H4 (cell line): ENCODE measurements at places on chromosomes 16 and 17.

DNA sequence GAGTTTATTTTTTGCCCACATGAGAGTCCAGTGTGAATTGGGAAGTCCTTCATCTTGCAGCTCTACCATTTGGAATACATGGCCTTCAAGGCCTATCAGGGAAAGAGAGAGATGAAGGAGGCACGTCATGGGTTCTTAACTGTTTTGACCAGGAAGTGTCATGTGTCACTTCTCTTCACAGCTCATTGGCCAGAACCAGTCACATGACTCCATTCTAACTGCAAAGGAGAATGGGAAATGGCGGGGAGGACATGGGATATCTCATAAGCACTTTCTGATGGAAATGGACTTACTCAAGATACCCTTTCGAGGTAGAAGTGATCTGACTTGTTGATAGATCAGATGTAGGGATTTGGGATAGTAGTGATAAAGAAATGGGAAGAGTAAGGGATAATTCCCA lies 57.9 kb upstream of the CES5A start:
- DNase-seq, result no peak

DNA sequence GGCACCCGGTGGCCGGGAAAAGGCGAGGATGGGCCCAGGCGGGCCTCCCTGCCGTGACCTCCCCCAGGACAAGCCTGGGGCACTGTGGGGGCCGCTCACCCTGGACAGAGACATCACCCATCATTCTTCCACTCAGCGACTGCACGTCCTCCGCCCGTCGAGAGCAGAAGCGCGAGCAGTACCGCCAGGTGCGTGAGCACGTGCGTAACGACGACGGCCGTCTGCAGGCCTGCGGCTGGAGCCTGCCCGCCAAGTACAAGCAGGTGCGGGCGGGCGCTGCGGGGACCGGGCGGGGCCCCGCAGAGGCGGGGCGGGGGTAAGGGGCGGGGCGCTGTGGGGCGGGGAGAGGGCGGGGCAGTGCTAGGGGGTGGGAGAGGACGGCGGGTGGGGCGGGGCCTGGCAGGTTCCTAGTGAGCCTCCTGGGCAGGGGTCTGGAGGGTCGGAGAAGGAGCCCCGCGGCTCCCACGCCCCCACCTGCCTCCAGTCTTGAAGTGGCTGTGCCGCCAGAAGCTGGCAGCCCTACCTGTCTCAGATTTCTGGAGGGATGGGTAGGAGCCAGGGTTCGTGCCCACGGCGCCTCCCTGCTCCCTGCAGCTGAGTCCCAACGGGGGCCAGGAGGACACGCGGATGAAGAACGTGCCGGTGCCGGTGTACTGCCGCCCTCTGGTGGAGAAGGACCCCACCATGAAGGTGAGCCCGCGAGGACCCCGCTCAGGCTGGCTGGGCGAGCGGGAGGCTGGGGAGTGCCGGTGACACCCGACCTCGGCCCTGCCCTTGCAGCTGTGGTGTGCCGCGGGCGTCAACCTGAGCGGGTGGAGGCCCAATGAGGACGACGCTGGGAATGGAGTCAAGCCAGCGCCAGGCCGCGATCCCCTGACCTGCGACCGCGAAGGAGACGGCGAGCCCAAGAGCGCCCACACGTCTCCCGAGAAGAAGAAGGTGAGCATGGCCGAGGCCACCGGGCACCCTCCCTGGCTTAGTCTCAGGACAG lies 7.5 kb downstream of the NME3 start:
- no peak for DNase-seq

DNA sequence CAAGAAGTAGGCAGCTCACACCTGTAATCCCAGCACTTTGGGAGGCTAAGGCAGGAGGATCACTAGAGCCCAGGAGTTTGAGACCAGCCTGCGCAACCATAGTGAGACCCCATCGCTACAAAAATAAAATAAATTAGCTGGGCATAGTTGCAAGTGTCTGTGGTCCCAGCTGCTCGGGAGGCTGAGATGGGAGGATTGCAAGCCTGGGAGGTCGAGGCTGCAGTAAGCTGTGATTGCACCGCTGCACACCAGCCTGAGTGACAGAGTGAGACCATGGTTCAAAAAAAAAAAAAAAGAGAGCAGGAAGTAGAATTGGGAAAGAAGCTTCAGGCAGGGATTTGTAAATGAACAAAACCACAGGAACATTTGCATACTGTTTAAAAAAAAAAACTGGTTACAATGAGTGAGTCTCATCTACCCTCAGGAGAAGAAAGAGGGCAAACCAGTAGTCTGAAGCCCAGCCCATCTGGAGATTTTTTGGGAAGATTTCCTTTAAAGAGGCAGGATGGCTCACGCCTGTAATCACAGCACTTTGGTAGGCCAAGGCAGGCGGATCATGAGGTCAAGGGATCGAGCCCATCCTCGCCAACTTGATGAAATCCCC lies 7.9 kb downstream of the MPV17L start:
- DNase-seq, result peak; percentile 19

DNA sequence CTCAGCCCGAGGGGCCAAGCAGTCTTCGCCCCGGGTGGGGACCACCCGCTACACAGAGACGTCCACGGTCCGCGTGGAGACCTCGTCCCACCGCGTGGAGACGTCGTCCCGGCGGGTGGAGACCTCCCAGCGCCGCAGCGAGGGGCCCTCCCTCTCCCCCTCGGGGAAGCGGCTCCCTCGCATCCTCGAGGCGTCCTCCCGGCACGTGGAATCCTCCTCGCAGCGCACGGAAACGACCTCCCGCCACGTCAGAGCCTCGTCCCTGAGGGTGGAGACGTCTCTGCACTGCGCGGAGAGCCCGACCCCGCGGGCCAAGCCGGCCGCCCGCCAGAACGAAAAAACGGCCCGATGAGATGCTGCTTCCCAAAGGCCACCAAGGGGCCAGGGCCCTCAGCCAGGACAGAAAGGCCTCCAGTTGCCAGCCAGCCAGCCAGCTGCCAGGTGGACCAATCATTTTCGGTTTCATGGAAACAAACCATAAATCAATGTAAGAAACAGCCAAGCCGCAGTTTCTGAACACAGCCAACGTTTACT lies 424 bp downstream of the C17orf100 start:
- DNase-seq, result no peak

DNA sequence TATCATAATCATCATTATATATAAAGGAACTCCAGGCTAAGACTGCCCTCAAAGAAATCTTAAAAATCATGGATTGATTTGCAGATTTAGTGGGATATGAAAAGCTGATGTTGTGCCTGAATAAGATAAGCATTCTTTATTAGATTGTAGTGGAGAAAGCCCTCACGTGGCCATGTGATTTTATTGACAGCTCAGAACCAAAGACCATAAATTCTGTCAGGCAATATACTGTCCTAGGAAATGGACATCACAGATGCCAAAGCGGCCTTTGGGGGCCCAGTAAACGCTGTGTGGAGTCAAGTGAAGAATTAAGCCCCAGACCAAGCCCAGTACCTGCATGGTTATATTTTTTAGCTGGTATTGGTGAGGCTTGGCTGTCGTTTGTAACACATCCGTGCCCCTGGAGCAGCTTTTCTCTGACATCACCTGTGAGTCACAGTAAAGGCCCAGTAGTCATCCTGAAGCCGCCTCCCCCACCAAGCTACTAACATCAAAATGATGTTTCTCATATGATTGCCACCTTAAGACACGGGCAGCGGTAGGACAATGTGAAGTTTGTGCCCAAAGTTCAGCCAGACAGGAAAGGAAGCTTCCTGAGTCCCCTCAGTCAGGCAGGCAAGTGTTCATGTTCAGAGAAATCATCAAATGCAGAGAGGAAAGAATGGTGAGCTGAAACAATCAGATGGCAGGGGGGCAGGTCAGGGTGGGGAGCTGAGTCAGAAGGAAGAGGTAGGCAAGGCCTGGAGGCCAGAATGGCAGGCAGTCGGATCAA lies 209.4 kb downstream of the IRX3 start:
- DNase-seq, result peak; percentile 65

- no peak for DNase-seq
Observed at GRCh38 chr16:12801511-12802042, 2.1 kb downstream of the CPPED1 start.
